ENCODE measurements at places on chromosomes 3 and 15. TPM values are rescaled to one million over a fixed set of nuclear protein-coding genes. Genes with fewer than 3 reads are reported as not detected.

GRCh38 chr3:162224746-162225145 lies 728.1 kb downstream of the OTOL1 start:
- DNase-seq: no peak

DNA sequence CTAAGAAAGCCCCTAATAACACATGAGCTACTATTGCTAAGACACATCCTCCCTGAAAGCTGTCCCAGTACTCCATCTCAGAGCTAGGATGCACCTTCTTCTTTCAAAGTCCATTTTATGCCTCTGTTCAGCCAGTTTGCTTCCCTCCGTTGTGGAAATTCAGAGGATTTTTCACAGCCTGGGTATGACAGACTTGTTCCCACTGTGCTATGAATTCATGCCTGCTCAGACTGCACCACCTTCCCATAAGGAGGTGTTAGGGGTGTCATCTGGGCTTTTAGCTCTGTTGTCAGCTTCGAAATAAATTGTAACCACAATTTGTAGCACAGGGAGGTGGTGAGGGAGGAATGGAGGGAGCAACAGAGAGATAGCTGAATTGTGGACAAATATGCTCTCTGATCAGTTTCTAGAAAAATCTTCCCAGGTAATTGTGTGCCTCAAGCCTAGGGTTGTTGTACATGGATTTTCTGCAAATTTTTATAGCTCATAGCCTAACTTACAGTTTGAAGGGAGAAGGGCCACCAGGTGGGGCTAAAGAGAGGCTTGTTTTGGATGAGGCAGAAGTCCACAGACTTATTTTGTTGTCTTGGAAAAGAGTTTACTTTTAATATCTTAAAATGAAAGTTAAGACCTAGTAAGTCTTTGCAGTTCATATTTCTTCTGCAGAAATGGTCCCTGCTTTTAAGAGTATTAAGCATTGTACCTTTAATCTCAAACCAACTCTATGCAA lies 462.0 kb downstream of the PDCD6IP start:
- peak; percentile 63 for DNase-seq

DNA sequence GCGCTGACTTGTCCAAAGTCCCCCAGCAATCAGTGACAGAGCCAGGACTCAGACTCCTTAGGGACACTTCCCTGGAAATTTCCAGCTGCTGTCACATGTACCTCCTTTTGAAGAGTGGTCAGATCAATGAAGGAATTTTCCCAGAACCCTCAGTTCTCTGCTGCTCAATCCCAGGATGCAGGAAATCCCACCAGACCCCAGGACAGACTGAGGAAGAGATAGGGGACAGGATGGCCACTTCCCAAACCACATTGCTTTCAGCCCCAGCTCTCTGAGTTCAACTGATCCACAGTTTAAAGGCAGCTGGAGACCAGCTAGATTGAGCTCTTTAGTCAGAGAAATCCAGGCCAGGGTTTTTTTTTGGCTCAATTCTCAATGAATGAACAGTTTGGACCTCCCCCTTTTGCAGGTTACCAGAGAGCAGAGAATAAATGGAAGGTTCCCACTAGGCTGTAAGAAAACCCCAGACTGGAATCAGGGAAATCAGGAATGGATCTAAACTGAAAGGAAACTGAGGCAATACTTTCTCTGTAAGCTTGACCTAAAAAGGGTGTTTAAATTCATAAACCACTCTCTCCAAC lies 1.5 kb downstream of the CYP1A1 start:
- peak; percentile 51 for DNase-seq

The CAPN3 gene
- total RNA-seq: 0.60 TPM

The KNG1 gene
- total RNA-seq: not detected

The CFAP92 gene
- 0.65 TPM for total RNA-seq

The P2RY1 gene
- total RNA-seq: under 0.01 TPM

GRCh38 chr3:43559961-43560360 lies 61.9 kb downstream of the ANO10 start:
- no peak for DNase-seq

The GHSR gene
- total RNA-seq: not detected

DNA sequence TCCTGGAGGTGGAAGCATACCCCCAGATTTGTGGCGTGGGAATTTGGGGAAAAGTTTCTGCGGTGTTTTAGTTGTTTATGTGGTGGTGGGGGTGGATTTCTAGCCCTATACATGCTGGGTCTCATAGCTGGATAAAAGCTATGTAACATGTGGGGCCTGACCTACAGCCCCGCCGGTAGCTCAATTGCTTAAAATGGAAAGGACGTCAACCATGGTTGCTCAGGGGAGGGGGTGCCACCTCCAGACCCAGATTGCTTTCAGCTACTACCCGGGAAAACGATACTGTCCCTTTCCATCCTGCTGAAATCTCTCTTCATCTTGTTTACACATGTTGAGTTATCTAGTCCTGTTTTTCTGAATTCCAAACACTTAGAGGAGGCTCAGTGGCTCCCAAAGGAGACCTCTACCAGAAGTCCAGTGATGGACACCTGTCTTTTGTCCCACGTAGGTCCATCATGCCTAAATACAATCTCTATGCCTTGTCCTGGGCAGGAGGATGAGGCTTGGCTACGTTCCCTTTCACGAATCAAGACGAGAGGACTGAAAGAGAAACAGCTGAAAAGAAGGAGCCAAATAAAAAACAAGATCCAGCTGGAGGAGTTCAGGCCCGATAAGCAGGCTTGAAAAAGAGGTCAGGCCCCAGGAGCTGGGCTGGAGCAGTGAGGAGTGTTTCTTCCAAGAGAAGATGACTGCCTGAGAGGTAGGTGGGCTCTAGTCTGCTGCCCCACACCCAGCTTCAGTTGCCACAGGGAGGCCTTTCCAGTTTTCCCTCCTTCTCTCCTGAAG lies 72.1 kb upstream of the TPRG1 start:
- no peak for DNase-seq

Measured in lung microvascular endothelial cell (primary cell).